ENCODE measurements at places on chromosomes 4 and X. TPM values are rescaled to one million over a fixed set of nuclear protein-coding genes. Genes with fewer than 3 reads are reported as not detected.

Gene GRIA3
- 0.28 TPM for total RNA-seq

Gene FAM47E
- total RNA-seq, result 0.18 TPM

Gene TMPRSS11B
- total RNA-seq, result not detected

Gene TRMT10A
- 6.2 TPM for total RNA-seq

Gene EREG
- not detected for total RNA-seq

Measured in endothelial cell of coronary artery (primary cell).